ENCODE measurements at places on chromosomes 4 and X. TPM values are rescaled to one million over a fixed set of nuclear protein-coding genes. Genes with fewer than 3 reads are reported as not detected.

Gene SPANXA1
- total RNA-seq: not detected

DNA sequence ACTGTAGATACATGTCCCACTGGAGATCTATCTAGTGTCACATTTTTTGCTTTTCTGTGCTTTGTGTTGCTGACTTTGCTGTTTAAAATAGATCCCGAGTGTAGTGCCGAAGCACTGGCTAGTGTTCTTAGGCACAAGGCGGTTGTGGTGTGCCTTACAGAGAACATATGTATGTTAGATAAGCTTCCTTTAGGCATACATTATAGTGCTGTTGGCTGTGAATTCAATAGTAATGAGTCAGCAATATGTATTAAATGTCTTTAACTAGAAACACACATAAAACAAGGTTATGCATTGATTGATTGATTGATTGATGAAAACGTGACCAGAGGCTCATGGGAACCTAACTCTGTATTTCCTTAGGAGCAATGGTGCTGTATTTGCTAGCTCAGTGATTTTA, 56.2 kb downstream of the COX7B2 start:
- H3K36me3 ChIP-seq: no peaks in the 10 kb centered on the region
- no peak overlapping the region for H3K4me3 ChIP-seq
- H3K27ac ChIP-seq: no peak overlapping the region
- H3K4me1 ChIP-seq: no peaks in the 10 kb centered on the region

Gene SSX4B
- not detected for total RNA-seq

DNA sequence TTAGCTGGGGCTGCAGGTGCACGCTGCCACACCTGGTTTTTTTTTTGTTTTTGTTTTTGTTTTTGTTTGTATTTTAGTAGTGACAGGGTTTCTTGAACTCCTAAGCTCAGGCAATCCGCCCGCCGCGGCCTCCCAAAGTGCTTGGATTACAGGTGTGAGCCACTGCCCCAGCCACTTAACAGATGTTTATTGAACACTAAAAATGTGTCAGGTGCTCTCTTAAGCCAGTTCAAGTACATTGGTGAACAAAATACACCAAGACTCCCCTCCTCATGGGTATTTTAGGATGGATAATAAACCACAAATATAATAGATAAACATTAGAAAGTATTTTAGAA, 69.9 kb downstream of the TRAPPC11 start:
- no peak overlapping the region for H3K4me3 ChIP-seq
- no peaks in the 10 kb centered on the region for H3K4me1 ChIP-seq
- DNase-seq: no peak
- H3K36me3 ChIP-seq: no peaks in the 10 kb centered on the region
- H3K27ac ChIP-seq: no peak overlapping the region

GRCh38 chrX:33142331-33142730, 69.0 kb downstream of the DMD start:
- H3K27ac ChIP-seq: no peak overlapping the region
- no peak overlapping the region for H3K4me3 ChIP-seq
- H3K27me3 ChIP-seq: no peaks in the 10 kb centered on the region
- no peaks in the 10 kb centered on the region for H3K4me1 ChIP-seq
- H3K36me3 ChIP-seq: no peaks in the 10 kb centered on the region
- DNase-seq: no peak

Gene CYSLTR1
- total RNA-seq: 13.9 TPM

GRCh38 chr4:88610771-88611170, 18.5 kb downstream of the HERC3 start:
- H3K4me3 ChIP-seq: no peak overlapping the region
- H3K27ac ChIP-seq: no peak overlapping the region
- DNase-seq: no peak
- H3K36me3 ChIP-seq: peaks cover 37% of the 10 kb centered on the region
- no peaks in the 10 kb centered on the region for H3K27me3 ChIP-seq
- H3K4me1 ChIP-seq: peaks cover 75% of the 10 kb centered on the region

All from activated T-helper 1 cell treated with anti-CD3 and anti-CD28 coated beads, Interleukin-12 subunit alpha, Interleukin-12 subunit beta, Interleukin-2, Interleukin-4 antibody, amounts not matched to agents 30 ng/mL and 10 ng/mL and 1 ng/mL, durations not matched to agents 14 hours and 24 hours and 36 hours (primary cell).